ENCODE measurements at places on chromosomes 12 and 14. TPM values are rescaled to one million over a fixed set of nuclear protein-coding genes. Genes with fewer than 3 reads are reported as not detected.

SDR9C7 gene
- not detected for total RNA-seq

SLC7A8 gene
- total RNA-seq, result 0.61 TPM

CTSG gene
- not detected for total RNA-seq

TMEM253 gene
- total RNA-seq, result not detected

ALDH2 gene
- total RNA-seq, result 2.0 TPM

OTOGL gene
- total RNA-seq, result not detected

RIMBP2 gene
- total RNA-seq, result 0.29 TPM

GARIN6 gene
- not detected for total RNA-seq

RNF31 gene
- total RNA-seq, result 56.6 TPM

FBXW8 gene
- total RNA-seq, result 8.8 TPM

KRT74 gene
- total RNA-seq, result not detected

ZDHHC22 gene
- total RNA-seq, result not detected

CCDC88C gene
- total RNA-seq, result 143 TPM

IL26 gene
- 8.0 TPM for total RNA-seq

NUP37 gene
- 80.7 TPM for total RNA-seq

TAS2R8 gene
- not detected for total RNA-seq

TRMT5 gene
- total RNA-seq, result 16.5 TPM

DAO gene
- total RNA-seq, result not detected

APOLD1 gene
- total RNA-seq, result 42.2 TPM

CATSPERB gene
- total RNA-seq, result 2.5 TPM
